ENCODE measurements at places on chromosomes 12 and 14.

DNA sequence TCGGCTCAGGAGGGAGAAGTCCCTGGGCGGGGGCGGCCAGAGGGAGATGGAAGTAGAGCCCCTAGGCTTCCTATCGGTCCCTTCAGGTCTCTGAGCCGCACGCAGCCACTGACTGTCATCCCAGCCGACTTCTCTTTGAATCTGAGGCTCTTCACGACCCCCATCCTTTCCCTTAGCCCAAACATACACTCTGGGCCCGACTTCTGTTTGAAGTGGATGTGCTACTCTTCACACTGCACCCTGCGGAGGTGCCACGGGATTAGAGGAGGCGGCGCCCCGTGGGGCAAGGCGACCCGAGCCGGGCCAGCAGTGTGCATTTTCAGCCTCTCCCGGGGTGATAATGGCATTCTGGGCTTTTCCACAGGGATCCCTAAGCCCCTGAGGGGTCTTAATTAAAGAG is 6.0 kb upstream of the DACT1 start:
- DNase-seq: no peak

GRCh38 chr12:92619730-92620684 is 82.8 kb upstream of the PLEKHG7 start:
- no peak for DNase-seq

- peak; percentile 49 for DNase-seq
These were observed 5.1 kb upstream of the SIX1 start for GRCh38 chr14:60654334-60654821.

- no peak for DNase-seq
These were observed 27.5 kb downstream of the BCAT1 start for GRCh38 chr12:24921251-24922038.

GRCh38 chr14:28652782-28653181 is 113.8 kb upstream of the FOXG1 start:
- DNase-seq: no peak

GRCh38 chr14:22540811-22541360 is 48.1 kb downstream of the DAD1 start:
- no peak for DNase-seq

DNA sequence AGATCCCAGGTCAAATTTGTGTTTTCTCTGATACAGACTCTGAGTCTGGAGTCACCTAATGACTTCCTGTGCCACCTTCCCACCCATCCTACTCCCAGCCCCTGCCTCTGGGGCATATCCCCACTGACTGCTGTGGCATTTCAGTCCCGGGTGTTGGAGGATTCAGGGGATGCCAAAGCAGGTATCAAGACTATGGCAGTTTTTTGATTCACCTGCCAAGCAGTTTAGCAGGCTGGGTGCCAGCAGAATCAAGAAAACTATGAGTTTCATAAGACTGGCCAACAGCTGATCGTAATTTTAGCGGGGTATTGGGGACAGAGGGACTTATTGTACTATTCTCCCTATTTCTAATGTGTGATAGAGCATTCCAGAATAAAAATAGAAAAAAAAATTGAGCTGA is 4.6 kb downstream of the PLEKHH1 start:
- no peak for DNase-seq

- no peak for DNase-seq
These were observed 312.2 kb upstream of the DIO3 start for GRCh38 chr14:101248840-101249675.

DNA sequence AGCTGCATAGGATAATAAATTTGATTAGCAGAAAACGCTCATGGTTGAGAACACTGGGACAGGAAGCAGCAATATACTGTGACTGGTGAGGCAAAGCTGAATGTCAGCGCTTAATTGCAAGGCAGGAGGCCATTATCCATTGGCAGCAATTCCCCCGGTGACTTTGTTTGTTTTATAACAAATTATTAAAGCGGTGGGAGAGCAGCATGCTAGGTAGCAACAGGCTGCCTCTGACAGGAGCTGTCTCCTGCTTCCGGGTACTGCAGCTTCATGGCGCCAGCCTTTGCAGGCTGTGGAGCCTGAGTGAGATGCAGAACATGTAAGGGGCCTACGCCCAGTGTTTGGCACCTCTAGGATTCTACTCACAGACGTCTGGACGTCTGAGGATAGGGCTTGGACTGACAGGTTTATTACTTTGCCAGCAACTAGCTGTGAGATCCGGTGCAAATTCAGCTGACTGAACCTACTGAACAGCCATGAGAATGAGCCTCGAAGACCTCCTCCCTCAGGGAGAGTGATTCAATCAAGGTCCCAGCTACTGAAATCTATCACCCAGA is 82.1 kb upstream of the SSTR1 start:
- no peak for DNase-seq

DNA sequence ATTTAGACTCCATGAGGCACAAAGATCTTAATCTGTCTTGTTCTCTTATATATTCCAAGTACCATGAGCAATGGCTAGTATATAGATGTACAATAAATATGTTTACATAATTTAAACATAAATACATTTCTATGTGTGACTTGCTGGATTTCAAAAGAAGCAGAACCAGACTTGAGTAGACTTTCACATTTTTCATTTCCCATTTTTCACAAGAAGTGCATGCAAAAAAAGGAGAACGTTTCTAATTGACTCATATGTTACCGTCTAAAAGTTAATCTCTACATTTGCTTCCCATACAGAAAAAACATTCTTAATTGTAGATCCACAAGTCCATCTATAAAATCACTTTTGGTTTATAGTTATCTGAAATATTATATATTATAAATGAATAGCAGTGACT is 256.5 kb upstream of the USP15 start:
- no peak for DNase-seq

DNA sequence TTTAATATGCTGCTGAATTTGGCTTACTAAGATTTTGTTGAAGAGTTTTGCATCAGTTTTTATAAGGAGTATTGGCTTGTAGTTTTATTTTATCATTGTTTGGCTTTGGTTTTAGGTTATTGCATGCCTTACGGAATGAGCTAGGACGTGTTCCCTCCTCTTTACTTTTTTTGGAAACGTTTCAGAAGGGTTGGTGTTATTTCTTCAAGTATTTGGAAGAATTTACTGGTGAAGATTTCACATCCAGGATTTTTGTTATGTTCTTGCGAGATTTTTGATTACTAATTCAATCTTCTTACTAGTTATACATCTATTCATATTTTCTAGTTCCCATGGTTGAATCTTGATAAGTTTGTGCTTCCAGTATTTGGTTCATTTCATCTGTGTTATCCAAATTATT is 823.2 kb downstream of the SLC6A15 start:
- no peak for DNase-seq

GRCh38 chr14:43479596-43480195 is 1027.4 kb downstream of the FSCB start:
- no peak for DNase-seq

DNA sequence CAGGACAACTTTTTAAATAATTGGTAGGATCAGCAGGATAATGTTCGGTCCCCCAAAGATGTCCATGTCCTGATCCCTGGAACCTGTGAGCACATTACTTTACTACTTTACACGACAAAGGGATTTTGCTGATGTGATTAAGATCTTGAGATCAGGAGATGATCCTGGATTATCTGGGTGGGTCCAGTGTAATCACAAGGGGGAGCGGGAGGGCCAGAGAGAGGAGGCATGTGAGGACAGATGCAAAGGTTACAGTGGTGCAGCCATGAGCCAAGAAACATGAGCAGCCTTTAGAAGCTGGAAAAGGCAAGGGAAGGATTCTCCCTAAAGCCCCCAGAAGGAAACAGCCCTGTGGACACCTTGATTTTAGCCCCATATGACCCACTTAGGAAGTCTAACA is 33.1 kb downstream of the KCNK10 start:
- DNase-seq: no peak

- DNase-seq: no peak
These were observed 2.3 kb upstream of the KRT6A start for GRCh38 chr12:52495389-52495788.

- DNase-seq: no peak
These were observed 15.8 kb upstream of the NPFF start for GRCh38 chr12:53523131-53523530.

GRCh38 chr14:20412411-20412810 is 890 bp downstream of the TEP1 start:
- no peak for DNase-seq

- DNase-seq: no peak
These were observed 49.5 kb upstream of the RTRAF start for GRCh38 chr14:51939755-51940301.

GRCh38 chr12:63941879-63942278 is 97.4 kb downstream of the SRGAP1 start:
- no peak for DNase-seq

DNA sequence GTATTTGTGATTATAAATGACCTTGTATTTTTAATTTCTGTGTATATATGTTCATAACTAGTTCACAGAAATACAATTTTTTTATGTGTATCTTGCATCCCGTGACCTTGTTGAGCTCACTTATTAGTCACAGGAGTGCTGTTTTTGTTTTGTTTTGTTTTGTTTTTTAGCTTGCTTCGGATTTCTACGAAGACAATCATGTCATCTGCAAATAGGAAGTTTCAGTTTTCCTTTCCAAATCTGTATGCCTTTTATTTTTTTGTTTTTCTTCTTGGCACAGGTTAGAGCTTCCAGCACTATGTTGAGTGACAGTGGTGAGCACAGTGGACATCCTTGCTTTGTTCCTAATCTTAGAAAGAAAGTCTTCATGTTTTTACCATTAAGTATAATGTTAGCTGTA is 229.2 kb upstream of the GARIN6 start:
- DNase-seq: no peak

GRCh38 chr12:6376079-6376869 is 911 bp upstream of the SCNN1A start:
- no peak for DNase-seq

DNA sequence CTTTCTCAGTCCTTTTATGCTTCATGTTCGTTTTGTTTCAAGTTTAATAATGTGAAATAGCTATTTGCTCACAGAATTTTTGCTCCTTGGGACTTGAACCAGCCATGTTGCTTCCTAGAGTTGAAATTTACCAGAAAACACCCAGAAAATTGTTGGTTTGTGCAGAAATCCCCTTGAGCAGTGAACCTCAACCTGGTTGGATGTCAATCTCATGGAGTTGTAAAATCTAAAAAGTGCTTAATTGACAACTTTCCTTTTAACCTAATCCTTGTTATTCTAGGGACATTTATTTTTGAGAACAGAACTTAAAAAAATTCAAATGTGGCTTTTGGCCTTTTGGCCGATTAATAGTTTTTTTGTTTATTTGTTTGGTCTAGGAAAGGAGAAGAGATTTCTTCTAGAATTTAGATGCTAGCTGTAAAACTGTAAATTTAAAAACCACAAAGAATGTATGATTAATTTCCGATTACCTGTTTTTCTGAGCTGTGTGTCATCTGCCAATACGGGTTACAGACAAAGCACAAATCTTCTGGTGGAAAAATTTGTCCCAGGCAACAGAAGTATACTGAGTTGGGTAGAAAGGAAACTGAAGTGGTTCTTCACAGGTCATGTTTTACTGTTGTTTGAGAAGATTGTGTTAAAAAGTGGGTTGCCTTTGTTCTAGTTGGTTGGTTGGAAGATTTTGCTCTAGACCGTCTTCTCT is 154.4 kb downstream of the FUT8 start:
- DNase-seq: no peak

GRCh38 chr12:93653079-93653478 is 24.1 kb upstream of the CRADD start:
- no peak for DNase-seq

- DNase-seq: no peak
These were observed 137.2 kb downstream of the KCNK10 start for GRCh38 chr14:88185843-88186242.

GRCh38 chr12:124923905-124924734 is 9.7 kb upstream of the UBC start:
- no peak for DNase-seq

DNA sequence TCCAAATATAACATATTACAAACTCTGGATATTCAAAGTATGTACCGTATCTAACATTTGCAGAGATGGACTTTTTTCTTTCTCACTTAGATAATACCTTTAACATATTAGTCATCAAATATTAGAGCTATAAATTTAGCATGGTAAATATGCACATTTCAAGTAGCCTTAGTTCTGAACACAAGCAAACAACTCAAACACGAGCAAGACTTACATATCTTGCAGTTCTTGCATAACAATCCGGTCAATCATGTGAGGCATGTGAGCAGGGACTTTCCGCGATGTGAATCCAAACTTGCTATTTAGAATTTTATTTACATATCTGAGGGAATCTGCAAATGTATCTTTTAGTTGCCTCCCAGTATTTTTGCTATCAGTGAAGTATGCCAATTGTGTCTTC is 22.1 kb upstream of the SYCP3 start:
- no peak for DNase-seq

DNA sequence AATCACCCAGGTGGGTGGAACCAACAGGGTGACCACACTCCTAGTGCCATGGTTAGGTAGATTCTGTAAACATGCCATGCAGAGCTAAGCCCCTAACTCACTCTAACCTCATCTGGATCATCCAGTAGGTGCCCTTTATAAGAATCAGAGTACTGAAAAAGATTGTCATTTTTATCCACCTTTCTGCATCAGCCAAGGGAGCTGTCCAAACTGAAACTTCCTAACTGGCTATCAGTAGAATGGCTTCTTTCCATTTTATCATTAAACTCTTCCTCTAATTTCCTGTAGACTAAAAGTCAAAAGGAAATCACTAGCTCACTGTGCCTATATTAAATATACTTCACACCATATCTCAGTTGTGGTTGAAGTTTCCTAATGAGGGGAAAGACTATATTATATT is 6.5 kb downstream of the KCNK10 start:
- no peak for DNase-seq

DNA sequence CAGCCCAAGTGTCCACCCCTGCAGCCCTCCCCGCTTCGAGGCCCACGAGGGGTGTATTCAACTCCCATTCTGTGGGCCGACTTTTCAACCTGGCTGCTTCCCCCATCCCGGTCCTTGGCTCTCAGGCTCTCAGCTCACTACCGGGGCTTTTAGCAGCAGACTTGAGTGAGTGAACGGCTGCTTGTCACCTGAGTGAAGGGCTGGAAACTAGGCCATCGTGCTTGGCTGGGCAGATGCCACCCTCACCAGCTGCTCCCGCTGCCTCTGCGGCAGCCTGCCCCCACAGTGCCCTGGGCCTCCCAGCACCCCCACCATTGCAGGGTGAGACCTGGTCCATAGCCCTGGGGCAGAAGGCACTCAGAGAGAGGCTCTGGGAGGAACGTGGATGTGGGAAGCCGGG is 59.9 kb downstream of the SLC6A12 start:
- no peak for DNase-seq

- no peak for DNase-seq
These were observed 1.6 kb downstream of the GABARAPL1 start for GRCh38 chr12:10214136-10214894.

GRCh38 chr14:65704850-65705249 is 292.3 kb downstream of the FUT8 start:
- no peak for DNase-seq

DNA sequence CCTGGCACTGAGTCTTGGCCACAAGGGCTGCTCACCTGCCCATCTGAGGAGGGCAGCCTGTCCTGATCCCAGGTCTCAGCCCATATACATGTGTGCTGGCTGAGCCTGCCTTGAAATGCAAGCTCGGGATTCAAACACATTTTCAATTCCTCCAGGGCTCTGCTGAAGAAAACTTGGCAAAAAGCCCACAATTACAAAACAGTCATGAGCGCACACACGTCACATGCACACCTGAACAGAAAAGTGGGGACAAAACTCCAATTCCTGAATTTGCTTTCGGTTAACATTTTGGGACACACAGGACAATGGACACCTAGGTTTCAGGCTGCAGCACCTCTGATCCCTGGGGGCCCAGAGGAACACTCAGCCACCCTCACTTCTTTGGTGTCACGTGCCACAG is 113.9 kb downstream of the RBM19 start:
- no peak for DNase-seq

- DNase-seq: no peak
These were observed 225.4 kb upstream of the PDE3A start for GRCh38 chr12:20142956-20143355.

GRCh38 chr12:39369756-39370155 is 73.2 kb downstream of the KIF21A start:
- DNase-seq: no peak

Data from SK-N-DZ (cell line).